Astrocyte of the spinal cord (primary cell): ENCODE measurements at places on chromosomes 1 and 21.

DNA sequence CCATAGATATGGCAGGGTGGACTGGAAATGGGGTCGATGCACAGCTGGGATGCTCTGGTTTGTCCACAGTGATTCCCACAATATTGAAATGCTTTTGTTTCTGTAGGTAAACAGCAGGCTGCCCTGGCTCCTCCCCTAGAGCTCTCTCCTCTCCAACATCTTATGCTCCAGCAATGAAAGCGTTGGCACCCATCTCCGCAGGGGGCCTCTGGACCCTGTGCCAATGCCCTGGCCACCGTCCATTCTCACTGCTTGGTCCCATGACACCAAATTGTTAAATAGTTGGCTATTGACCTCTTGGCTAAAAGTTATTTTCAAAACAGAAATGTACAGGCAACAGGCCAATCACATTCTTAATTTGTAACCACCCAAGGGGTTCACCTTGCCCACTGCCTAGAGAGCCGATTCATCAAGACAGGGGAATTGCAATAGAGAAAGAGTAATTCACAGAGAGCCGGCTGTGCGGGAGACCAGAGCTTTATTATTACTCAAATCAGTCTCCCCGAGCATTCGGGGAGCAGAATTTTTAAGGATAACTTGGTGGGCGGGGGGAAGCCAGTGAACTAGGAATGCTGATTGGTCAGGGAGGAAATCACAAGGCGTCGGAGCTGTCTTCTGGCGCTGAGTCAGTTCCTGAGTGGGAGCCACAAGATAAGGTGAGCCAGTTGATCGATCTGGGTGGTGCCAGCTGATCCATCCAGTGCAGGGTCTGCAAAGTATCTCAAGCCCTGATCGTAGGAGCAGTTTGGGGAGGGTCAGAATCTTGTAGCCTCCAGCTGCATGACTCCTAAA is 76.9 kb upstream of the B3GALT5 start:
- no peak for DNase-seq

DNA sequence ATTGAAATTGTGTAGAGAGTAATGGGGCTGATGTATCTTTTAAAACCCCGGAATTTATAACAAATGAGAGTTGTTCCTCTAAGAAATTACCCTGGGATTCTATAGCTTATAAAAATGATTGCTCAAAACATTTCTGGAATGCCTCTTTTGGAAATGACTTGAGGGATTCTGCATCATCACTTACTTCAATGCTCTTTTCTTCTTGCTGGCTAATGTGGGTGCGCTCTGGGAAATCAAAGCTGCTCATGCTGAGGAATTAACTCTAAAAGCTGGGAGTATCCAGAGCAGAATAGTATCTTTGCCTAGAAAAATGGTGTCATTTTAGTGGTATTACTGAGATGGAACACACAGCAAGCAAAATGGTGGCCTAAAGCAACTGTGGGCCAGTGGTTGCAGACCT is 23.0 kb upstream of the TBX15 start:
- no peak for DNase-seq

GRCh38 chr1:197967066-197967465 is 49.9 kb downstream of the LHX9 start:
- DNase-seq = no peak

DNA sequence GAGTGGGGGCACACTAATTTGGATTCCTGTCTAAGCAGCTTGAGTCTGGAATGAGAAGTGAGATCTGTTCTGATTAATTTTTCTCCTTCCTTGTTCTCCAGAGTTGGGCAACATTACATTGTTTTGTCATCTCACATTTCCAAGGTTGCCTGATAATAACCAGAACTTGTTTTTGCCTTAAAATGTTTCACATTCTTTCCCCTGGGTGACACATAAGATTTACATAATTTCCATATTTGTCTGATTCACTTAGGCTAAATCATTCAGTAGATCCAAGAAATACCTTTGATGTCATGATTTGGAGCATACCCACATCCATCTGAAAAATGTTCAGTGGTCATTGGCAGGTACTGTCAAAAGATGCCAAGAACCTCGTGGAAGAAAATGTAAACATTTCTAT is 60.3 kb downstream of the XCL2 start:
- peak; percentile 65 for DNase-seq

DNA sequence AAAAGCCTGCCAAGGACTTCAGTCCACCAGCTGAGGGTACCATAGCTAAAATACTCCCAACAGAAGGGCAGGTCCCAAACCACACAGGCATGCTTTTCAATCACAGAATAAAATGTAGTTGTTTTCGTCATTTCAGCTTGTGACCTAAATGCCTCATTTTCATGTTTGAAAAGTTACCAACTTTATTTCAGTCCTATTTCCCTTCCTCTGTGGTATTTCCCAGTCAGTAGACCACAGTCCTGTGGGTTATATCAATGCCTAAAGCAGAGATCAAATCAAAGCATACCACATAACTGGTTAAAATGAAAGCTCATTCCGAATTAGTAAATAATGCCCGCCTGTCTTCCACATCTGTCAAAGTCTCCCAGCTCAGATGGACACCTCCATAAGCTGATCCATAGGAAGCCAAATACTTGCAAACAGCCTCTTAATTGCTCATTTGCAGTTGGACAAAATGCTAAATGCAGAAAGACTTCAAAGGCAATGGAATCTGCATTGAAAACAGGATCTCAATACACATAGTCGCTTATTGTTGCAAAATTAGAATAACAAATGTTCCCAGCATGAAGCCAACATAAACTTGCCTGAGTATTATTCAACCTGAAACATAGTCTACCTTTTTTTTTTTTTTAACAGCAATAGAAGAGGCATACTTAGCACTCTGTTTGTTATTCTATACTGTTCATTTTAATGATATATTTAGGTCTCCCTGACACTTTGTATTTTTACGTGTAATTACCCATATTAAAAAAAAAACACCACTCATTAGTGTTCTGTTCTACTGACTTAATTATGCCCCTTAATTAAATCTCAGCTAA is 53.9 kb downstream of the NR5A2 start:
- DNase-seq = peak; percentile 29

DNA sequence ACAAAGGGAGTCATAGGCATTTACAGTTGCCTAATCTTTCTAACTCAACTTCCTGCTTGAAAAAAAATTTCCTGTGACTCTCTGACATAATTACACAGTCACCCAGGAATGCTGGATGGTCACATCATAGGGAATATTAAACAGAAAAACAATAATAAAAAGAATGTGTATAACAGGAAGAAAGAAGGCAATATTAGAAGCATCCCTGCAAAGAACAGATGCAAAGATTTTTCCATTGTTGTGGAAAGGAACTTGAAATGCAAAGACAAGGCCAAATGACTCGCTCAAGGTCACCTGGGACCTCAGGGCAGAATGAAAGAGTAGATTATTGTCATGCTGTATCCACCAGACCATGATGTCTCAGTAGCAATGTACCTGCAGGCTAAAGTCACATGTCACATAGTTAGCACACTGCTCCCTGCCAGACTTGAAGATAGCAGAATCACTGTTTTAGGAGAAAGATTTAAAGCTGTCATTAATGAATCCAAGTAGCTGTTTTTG is 184.3 kb downstream of the CYYR1 start:
- peak; percentile 44 for DNase-seq

DNA sequence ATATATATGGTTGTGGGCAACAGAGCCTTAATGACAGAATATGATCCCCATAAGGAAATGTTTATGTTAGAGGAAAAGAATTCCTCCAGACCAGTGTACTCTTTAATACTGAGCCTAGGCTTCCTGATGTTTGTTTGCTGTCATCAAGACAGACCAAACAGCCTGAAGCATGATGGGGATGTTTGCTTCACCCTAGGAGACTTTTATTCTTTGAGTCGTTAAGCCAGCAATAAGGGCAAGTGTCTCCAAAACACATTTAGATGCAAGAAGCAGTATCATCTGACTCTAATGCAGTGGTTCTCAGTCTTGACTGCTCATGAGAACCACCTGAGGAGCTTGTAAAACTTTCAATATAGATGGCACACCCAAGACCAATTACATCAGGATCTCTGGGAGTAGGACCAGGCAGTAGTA is 33.1 kb downstream of the UBE2U start:
- no peak for DNase-seq

DNA sequence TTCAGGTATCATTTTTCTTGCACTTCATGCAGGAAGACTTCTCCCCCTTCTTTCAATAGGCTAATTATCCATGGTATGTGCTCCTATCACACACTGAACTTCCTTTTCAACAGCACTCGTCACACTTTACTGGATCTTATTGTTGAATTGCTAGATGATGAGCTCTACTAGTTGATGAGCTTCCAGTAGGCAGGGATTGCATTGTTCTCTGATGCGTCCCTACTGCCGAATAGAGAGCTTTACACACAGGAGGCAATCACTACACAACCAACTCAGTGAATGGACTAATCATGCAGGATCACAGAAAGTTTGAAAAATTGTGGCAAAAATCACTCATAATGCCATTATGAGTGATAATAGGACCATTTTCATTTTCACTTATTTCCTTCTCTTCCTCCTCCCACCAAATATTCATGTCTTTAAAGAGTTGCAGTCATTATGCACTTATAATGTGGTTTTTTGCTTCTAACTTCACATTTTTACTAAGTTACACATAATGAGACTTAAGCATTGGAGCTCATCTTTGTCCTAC is 128.1 kb upstream of the ZNF648 start:
- peak; percentile 33 for DNase-seq

DNA sequence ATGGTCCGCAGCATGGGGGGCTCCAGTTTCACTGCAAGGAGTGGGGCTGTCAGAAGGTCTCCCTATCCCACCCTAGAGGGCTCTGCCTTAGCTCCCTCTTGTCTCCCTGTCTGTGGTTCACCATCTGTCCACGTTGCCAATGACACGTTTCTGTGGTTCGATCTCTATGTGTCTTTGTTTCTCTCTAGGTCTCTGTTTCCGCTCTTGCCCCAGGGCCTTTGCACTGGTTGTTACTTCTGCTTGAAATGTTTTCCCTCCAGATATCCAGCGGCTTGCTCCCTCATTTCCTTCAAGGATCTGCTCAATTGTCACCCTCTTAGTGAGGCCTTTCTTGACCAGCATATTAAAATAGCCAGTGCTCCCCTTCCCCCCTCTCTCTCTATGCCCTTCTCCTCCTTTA is 8.5 kb upstream of the MRPS15 start:
- DNase-seq = no peak

- DNase-seq = no peak
Observed at GRCh38 chr1:73310797-73311381, 887.1 kb downstream of the LRRIQ3 start.

DNA sequence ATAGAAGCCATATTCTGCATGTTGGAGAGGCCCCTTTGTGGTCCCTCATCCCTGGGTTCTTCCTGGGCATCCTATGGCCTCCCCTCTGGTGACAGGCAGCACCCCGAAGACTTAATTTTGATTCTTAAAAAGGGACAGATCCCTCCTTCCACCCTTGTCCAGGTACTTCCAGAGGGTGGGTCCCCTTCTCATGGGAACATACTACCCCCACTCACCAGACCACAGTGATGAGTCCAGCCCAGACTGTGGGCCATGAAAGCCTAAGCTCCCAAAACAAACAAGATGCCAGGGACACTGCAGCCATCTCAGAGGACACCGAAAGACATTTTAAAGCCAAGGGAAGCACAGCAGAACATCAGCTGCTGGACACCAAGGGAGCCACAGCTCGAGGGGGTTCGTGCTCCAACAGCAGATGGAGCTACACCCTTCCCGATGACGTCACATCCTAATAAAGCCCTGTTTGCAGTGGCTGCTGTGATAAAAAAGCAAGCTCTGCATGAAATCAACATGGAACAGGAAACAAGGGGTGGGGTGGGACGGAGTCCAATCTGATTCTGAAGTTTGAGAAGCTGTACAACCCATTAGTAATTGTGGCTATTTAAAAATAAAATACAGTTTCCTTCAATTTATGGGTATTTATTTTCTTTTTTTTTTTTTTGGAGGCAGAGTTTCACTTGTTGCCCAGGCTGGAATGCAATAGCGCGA is 32.4 kb downstream of the GNB1 start:
- DNase-seq = peak; percentile 81

DNA sequence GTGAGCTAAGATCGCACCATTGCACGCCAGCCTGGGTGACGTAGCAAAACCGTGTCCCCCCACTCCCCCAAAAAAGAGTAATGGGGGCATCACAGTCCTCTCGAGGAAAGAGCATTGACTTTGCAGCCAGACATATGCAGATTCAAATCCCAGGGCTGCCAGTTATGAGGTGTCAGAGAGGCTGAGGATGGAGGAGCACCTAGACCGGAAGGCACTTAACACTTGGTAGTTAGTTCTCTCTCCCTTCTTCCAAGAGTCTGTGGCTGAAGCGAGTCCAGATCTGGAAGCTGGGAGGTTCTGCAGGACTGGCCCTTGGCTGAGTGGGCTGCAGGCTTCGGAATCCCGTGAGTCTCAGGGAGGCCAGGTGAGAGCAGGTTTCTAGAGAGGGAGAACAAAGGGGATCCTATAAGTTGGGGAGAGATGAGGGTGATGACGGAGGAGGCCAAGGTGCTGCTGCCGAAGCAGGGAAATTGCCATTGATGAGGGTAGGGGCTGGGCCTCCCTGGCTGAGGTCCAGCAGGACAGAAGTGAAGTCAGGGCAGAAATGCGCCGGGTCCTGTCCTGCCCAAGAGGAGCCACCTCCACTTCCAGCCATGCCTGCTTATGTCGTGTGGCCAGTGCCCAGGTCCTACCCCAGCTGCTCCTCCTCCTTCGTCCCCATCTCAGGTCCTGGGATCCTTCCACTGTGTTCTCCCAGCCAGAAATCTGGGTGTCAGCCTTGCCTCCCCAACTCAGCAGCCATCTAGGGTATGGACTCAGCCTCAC is 13.3 kb upstream of the SPOCD1 start:
- DNase-seq = no peak

- DNase-seq = peak; percentile 28
Observed at GRCh38 chr21:45078877-45079281, 4.5 kb downstream of the ADARB1 start.

GRCh38 chr1:170375082-170375723 is 156.8 kb upstream of the GORAB start:
- DNase-seq = no peak

DNA sequence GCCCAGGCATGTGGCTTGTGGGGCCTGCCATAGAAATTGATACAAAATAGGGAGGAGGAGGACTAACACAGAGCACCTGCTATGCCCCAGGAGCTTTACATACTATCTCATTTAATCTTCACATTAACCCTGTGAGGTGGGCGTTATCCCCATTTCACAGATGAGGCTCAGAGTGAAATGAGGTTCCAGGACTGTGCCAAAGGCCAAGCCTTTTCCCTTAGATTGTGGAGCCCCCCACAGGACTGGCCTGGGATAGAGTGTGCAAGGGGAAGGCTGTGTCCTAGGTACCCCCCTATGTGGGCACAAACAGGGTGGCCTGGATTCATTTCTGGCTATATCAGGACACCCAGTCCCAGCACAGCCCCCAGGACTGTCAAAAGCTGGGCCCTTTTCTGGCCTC is 2.2 kb upstream of the DDOST start:
- DNase-seq = no peak
